ENCODE measurements at places on chromosomes 5 and 9.

DNA sequence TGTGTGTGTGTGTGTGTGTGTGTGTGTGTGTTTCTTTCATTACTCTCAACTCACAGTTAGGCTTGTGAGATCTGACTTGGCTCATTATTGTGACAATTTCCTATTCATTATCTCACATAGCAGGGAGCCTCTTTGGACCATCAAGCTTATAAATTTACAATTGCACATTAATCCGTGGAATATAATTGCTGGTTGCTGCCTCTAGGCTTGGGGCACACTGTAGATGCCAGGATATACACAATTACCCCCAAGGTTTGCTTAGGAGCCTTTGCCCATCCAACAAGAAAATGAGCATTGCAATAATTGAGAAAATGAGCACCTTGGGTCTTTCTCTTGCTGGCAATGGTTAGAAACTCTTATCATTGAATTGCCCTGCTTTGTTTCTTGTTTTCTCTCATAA lies 161.6 kb upstream of the DMRTA1 start:
- DNase-seq = no peak

GRCh38 chr9:20363233-20363632 lies 259.1 kb downstream of the MLLT3 start:
- no peak for DNase-seq

DNA sequence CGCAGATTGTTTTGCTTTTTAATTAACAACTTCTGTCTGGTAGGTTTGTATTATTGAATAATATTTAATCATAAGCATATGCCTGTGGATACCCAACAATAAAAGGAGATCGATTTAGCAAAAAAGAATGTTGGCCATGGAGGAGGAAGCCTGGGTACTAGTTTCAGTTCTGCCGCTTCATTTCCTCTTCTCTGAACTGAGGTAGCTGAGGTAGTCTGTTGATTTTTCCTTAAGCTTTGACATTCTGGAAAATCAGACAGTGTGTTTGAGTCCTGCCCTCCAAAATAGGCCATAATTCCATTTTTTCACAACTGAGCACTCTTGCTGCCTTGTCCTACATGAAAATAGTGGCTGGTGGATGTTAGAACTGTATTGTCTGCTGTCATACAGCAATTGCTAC lies 6.0 kb upstream of the GPR21 start:
- no peak for DNase-seq

DNA sequence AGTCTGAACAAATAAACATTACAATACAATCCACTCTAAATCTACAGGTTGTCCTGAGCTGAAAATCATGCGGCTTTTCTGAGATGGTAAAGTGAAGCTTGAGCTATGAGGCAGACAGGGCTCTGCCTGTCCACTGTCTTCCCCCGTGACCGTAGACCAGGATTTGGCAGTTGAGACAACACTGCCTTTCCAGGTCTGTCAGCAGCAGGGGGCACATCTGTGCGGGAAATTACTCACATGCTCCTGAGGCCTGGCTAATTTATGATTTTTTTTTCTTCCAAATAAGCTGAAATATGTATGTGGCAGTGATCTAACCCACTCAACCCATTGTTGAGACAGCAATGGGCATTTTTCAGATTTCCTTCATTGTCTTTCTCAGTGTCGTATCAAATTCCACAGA lies 307.9 kb downstream of the FBXL7 start:
- no peak for DNase-seq

GRCh38 chr9:14723301-14723700 lies 768 bp upstream of the CER1 start:
- no peak for DNase-seq

GRCh38 chr9:97564291-97565175 lies 63.1 kb downstream of the TMOD1 start:
- DNase-seq = no peak

GRCh38 chr5:55926476-55926875 lies 68.3 kb downstream of the IL6ST start:
- no peak for DNase-seq

- DNase-seq = no peak
Measured at GRCh38 chr9:134356496-134357470, 30.5 kb downstream of the RXRA start.

GRCh38 chr5:172749881-172750633 lies 20.9 kb downstream of the DUSP1 start:
- no peak for DNase-seq

DNA sequence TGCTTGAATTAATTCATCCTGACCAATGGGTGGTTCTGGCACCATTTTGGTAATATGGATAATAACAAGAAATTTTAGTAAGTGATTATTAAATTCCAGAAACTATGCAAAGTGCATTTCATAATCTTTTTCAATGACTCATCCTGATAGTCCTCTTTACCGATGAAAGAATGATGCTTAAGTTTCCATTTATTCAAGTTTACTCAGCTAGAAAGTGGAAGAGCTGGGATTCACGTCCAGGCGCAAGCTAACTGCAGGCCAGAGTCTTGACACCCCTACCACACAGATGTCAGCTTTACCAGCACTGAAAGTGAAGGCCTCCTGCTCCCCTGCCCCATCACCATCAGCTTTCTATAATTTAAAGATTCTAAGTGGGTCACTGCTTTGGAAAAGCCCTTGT lies 493.5 kb upstream of the WWC1 start:
- DNase-seq = no peak

- DNase-seq = no peak
Measured at GRCh38 chr5:78908173-78909061, 76.7 kb downstream of the ARSB start.

DNA sequence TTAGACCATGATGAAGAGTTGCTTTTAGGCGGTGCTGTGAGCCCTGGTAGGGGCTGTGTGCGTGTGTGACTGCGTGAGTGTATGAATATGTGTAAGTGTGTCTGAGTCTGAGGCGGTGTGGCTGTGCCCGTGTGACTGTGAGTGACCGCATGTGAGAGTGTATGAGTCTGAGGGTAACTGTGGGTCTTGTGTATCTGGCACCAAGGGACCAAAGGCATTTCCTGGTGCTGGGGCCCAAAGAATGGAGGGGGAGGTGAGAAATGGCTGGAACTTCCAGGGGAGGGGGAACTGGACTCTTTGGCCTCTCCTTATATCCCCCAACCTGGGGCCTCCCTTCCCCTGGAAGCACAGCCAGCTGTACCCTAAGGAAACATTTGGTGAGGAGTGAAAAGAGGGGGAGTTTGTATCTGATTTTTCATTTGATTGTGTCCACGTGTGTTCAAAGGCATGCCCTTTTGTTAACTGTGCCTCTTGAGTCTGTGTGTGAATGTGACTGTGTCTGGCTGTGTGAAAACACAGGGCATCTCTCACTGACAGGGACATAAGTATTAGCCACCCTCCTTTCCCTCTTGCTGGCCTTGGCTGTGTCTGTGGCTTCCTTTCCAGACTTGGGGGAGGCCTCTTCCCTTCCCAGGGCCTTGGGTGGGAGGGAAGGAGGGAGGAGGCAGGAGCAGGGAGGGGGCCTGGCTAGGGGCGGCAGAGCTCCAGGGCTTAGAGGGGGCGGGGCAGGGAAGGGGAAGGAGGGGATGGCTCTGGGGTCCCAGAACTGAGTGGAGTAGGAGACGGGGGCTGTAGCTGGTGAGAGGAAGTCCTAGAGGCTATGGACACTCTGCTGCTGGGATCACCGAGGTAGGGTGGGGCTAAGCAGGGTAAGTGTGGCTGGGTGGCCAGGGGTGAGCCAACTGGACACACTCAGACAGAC lies 1.4 kb downstream of the IL11RA start:
- DNase-seq = no peak

DNA sequence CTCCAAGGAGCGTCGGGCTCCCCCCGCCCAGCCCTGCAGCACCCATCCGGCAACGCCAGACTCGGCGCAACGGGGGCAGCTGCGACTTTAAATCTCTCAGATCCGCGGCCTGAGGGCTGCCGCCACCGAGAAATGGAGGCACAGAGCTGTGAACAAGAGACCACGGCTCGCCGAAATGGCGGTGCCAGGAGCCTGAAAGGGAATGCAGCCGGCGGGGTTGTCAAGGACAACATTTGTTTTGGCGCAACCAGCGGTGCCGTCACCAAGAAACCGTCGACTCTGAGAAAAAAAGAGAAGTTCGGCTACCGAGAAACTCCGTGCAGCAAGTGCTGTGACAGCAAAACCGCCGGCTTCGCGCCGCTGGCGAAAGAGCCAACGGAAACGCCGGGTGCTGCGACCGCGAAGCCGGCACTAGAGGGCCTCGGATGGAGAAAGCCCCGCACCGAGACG lies 2.1 kb upstream of the ANXA2R start:
- peak; percentile 93 for DNase-seq

- DNase-seq = no peak
Measured at GRCh38 chr5:152306386-152306785, 98.7 kb downstream of the NMUR2 start.

GRCh38 chr5:151569132-151570046 lies 21.7 kb downstream of the FAT2 start:
- DNase-seq = no peak

GRCh38 chr5:76325876-76326491 lies 77.1 kb upstream of the IQGAP2 start:
- DNase-seq = peak; percentile 83

- no peak for DNase-seq
Measured at GRCh38 chr5:172361566-172362238, 78.1 kb upstream of the UBTD2 start.

GRCh38 chr9:93032545-93032944 lies 26.0 kb upstream of the SUSD3 start:
- DNase-seq = no peak

DNA sequence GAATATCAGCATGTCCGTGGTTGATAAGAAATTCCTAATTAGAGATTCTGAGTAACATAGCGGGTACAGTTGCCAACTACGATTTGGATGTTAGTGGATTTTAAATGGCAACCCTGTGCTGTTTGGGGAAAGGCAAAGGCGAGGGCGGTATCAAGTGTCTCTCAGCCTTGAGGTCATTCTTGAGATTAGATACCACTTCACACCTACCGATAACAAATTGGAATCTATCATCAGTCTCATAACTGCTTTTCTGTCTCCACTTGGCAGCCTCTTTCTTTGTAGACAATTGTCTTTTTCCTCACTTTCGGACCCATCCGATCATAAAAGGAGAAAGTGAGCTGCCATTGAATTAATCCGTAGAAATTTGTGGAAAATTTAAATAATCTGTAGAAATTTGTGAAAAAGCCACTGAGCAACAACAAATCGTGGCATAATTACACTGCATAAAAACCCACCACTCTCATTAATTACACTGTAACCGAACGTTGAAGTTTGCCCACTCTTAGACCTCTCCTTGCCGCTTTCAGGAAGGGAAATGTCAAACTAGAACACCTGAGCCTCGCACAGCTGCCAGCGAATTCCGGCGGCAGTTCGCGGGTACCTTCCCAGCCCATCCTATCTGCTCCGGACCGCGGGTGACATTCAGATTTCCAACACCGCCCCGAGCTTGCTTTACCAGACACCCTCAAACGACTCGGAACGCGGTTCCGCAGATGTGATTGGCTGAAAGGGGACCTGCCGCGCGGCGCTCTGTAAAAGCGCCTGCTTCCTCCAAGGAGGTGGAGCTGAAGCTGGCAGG lies 849 bp upstream of the RGMB start:
- DNase-seq = peak; percentile 66

DNA sequence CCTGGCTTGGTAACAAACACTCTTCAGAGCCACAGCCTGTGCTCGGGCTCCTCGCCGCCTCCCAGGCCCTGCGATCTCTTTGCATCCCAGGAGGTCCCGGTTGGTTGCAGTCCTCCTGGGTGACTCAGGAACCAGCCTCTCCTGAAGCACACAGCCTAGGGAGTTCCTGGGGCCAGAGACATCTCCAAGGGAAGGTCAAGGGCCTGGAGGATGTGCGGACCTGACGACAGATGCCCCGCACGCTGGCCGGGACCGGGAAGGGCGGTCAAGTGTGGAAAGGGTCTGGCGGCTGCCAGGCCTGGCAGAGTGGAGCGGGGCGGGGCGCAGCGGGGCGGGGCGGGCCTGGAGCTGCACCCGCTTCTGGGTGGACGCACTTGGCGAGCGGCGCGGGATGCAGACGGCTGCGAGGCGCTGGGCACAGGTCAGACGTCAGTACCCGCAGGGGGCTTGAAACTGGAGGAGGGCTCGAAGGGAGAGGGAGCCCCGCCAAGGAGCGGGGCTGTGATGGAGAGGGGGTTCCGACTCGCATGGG lies 45.0 kb upstream of the PRSS3 start:
- no peak for DNase-seq

DNA sequence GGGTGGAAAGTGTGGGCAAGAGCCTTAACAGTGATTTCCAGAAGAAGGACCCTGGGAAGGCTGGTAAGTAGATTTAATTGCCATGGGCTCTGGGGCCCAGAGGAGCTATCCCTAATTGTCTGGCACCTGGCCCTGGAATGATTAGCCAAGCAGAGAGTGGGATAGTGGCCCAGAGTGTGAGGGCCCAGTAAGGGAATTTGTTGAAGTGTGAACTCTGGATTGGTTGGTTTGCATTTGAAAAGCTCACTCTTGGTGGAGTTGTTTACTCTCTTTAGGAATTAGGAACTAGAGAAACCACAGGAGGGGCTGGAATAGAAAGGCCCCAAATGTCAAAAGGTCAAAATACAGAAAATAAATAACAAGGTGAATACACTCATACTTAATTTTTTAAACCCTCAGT lies 207.1 kb downstream of the GABRG2 start:
- DNase-seq = no peak

DNA sequence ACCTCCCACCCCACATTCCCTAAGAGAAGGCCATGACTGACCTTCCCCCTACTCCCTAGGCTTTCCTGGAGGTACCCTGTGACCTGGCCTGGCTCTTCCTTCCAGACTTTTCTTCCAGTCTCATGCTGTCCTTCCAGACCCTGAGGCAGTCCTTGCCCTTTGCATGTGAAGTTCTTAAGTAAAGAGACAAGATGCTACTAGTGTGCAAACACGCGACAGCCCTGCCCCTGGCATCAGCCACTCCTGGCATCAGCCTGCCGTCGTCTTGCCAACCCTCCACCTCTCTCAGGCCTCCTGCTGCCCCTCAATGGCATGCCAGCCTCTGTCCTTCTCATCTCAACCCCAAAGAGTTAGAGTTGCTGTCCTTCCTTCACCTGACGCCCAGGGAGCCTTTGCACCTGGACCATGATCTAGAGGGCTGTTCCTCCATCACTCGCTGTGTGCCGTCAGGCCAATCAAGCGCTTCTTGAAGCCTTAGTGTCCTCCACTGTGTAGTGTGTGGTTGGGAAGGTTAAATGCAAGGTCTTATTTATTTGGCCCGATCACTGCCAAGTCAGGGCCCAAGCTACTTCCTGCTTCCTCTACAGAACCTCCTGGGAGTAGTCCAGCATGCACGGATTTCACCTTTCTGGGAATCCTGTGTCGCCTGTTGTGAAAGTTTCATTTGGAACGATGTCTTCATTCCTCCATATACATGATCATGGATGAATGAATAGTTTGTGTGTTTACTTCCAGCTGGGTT lies 61.9 kb downstream of the WWC1 start:
- DNase-seq = no peak

GRCh38 chr9:6449645-6450044 lies 36.6 kb downstream of the UHRF2 start:
- DNase-seq = no peak

- no peak for DNase-seq
Measured at GRCh38 chr5:82107267-82107666, 135.4 kb downstream of the ATG10 start.

GRCh38 chr9:2180154-2180553 lies 165.0 kb downstream of the SMARCA2 start:
- no peak for DNase-seq
